HL-60 (cell line): ENCODE measurements at places on chromosomes 2 and 18.

DNA sequence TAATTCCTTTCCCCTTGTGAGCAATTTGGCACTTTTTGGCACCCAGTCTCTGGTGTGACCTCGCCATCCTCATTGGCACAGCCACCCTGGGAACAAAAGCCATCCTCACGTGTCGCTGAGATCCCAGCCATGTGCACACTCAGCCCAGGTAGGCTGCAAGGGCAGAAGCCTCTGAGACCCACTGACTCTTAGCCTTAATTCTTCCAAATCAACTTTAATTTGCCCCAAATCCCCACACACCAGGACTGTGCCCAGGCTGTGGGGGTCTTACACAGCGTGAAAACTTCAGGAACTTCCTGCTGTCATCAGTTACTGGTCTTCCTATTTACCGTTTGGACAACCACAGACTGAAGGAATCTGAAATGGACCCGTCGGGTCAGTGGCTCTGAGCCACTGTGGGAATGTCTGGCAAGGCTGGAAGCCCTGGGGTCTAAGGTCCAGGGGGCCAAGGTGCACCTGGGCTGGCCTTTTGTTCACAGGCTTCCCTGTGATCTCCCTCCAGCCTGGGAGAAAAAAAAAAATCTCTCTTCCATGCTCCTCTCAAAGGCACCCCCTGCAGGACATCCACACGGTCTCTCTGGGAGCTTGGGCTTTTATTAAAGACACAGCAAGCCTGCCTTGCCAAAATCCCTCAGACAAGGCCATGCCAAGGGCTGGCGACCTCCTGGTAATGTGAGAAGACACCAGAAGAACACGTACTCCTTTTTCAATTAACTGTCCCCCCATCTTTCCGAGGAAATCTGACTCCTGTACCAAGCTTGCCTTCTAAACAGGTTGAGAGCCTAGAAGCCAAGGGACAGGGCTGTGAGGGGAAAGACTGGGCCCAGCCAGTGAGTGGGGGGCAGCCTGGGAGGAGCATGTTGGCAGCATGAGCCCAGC, 42.1 kb upstream of the LAPTM4A start:
- DNase-seq = peak; percentile 10

DNA sequence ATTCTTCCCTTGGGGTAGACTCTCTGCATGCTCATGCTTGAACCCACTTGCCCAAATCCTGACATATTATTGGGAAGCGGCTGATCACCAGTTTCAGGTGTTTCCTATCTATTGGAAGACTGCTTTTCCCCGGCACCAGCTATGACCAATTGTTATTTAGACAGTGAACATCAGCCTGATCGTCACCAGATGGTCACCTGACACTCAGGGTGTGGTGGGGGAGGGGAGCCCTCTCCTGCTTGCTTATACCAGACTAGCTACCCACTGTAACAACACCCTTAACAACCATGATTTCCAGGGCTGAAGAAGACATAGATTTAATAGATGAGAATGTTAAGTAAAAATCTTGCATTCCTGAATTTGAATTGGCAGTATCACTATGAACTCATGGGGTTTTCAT, 44.3 kb downstream of the RBM43 start:
- no peak for DNase-seq

DNA sequence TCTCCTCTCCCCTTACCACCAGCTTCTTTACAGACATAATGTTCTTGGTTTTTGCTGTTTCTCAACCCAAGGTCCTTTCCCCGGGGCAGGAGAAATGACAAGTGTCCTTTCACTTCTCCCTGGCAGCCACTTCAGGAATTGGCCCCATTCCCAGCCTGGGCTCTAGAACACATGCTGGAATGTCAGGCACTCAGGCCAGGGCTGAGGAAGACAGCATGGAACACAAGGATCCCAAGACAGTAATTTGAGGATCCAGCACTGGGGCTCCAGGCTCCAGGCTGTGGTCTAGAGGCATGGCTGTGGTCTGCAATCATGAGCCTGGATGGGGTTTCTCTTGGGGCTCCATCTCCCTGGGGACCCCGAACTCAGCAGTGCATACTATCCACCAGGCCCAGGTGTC, 201.4 kb downstream of the CELF4 start:
- no peak for DNase-seq

DNA sequence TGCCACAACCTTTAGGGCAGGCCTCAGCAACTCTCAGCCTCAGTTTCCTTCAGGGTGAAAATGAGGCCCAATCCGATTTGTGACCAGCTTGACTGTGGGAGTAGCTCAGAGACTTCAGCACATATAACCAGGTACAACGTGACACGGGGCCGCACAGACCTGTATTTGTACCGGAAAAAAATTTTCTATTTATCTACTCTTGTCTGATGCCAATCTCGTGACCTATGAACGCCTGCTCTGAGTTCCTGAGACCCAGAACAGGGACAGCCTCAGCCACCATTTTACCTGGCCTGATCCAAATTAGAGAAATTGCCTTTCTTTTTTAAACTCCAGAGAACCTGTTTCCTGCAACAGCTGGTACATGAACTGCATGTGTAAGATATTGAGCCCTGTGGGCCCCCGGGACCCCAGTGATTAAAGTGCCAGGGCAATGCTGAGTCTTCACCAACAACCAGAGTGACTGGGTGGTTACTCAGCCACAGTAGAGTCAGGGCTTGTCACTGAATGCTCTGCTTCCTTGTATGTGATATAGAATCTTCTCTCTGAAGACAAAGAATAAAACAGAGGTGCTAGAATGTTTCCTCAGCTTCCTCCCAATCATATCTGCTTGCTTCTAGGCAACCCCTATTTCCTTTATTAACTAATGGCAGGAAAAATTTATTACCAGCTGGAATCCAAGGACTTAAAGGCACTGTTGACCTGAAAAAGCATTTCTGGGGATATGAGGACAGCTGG, 47.8 kb upstream of the FZD7 start:
- DNase-seq = no peak

GRCh38 chr18:58290116-58290695, 246.2 kb downstream of the NEDD4L start:
- DNase-seq = no peak

- DNase-seq = no peak
Measured at GRCh38 chr2:229634601-229635370, 79.6 kb downstream of the DNER start.

DNA sequence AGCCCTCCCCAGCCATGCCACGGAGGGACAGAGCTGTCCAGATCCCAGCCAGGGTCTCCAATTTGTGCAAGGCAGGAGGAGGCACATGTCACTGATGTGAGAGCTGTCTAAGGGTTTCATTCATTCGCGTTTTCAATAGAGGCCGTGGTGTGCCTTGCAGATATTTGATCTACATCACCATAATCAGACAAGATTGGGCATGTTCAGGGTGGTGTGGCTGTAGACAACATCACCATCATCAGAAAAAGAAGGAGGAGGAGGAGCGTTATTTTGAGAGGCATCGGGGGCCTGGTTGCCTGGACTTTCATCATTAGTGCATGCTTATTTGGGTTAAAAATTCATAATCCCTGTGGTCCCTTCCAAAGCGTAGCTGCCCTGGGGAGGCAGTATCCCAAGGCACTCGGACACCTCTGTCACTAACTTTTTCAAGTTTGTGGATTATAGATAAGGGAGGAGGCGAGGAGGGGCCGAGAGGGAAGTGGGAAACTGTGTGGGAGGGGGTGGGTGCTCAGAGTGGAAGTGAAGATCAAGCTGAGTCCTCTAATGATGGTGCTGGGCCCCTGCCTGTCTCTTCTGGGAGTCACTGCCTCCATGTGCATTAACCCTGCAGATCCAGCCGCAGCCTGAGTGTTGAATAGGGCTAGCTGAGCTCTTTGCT, 194.1 kb downstream of the CTIF start:
- DNase-seq = no peak

DNA sequence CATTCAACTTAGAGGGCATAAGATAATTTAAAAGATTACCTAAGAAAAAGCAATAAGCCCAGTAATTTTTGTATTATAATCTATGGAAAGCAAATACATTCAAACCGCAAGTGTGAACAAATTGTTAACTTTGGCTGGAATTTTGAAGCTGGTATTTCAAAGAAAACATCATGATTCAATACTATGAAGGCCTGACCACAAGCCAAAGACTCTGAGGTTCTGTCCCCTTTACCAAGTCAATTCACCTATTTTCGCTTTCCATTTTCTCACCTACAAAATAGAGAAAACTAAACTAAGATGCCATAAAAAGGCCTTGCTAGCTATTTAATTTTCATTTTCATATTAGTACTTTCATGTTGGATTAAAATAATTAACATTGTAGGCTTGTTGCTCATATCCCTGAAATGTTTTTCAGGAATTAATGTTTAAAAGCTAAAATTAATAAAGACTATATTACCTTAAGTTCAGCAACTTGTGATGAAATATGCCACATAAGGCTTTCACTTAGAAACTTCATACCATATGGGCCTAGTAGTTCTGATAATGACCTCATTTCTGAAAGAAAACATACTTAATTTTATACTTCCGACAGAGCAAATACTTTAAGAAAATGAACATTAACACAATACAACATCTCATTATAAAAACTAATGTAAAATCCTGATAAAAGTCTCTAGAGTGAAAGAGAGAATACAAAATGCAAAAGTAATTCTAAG, 85.7 kb upstream of the FRZB start:
- DNase-seq = no peak

- DNase-seq = no peak
Measured at GRCh38 chr2:5914811-5915611, 222.8 kb downstream of the SOX11 start.
